ENCODE measurements at places on chromosomes 4 and X.

GRCh38 chr4:53693408-53693807 is 102.1 kb upstream of the LNX1 start:
- no peak for DNase-seq

DNA sequence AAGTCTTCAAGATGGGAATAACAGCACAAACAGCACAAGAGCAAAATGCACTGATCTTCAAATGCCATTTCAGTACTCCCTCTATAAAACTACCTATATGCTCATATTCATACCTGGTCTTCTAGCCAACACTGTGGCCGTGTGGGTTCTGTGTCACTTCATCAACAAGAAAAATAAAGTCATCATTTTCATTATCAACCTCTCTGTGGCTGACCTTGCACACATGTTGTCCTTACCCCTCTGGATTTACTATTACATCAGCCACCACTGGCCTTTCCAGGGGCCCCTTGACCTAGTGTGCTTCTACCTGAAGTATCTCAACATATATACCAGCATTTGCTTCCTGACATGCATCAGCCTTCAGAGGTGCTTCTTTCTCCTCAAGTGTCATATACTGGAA is 59.6 kb upstream of the GPR174 start:
- DNase-seq: no peak

DNA sequence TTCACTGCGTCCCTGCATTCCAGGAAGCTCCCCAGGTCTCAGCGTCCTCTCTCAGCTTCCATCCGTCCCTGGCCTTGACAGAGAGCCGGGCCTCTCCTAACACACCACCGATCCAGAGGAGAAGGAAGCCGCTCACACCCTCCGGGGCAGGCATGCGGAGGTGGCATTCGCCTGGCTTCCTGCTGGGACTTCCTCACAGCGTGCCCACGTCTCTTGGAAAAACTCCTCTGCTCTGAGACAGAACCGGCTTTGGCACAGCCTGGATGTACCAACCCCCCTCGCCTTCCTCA is 3.2 kb downstream of the CTAG2 start:
- no peak for DNase-seq

DNA sequence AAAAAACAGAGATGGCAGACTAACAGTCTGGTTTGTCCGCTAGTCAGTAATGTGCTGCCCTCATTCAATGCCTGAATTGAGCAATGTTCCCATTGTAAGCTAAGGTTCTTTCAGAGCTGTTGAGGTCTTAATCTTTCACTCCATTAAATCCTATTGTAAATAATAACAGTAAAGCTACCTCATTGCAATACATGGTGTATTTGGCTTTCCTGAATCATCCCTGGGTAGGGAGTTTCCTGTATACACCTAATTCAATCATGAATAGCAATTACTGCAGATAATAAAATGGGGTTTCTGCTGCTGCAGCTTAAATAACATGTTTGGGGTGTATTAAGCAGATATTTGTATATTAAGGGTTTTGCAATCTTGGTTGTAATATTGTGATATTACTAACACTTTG is 1100.2 kb upstream of the INTU start:
- no peak for DNase-seq

- DNase-seq: no peak
Measured at GRCh38 chr4:860561-860960, 34.6 kb upstream of the CPLX1 start.

DNA sequence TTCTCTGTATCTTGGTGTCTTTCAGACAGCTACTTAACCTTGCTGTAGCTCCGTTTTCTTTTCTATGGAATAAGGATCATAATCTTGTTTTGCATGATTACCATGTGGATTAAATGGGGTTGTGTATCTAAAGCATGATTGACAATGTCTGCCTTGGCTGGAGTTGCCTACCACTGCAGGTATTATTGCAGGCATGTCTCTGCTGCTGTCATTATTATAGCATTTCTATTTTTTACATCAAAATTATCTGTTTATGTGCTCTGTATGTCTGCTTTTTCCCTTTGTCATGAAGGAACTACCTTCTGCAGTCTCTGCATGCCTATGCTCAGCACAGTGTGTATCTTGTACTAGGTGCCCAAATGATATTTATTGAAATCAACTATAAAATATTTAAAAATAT is 95.9 kb upstream of the TAPT1 start:
- DNase-seq: no peak

- DNase-seq: no peak
Measured at GRCh38 chrX:117397844-117398243, 718.8 kb downstream of the KLHL13 start.

DNA sequence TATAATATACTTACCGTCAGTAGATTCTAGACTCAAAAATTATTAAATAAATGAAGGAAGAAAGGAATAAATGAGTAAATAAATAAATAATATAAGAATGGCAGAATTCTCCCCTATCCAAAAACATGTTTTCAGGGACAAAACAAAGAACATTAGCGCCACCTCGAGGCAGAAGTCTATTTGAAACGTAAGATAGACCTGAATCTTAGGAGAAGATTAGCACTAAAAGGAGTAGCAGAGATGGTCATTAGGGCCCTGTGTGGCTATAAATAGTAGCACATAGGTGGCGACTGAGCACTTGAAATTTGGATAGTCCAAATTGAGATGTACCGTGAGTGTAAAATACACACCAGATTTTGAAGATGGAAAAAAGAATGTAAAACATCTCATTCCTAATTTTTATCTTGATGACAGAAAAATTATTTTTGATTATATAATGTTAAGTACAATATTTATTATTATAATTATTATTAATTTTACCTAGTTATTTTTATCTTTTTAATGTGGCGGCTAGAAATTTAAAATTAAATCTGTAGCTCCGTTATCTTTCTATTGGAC is 24.3 kb upstream of the SRD5A3 start:
- DNase-seq: peak; percentile 87

DNA sequence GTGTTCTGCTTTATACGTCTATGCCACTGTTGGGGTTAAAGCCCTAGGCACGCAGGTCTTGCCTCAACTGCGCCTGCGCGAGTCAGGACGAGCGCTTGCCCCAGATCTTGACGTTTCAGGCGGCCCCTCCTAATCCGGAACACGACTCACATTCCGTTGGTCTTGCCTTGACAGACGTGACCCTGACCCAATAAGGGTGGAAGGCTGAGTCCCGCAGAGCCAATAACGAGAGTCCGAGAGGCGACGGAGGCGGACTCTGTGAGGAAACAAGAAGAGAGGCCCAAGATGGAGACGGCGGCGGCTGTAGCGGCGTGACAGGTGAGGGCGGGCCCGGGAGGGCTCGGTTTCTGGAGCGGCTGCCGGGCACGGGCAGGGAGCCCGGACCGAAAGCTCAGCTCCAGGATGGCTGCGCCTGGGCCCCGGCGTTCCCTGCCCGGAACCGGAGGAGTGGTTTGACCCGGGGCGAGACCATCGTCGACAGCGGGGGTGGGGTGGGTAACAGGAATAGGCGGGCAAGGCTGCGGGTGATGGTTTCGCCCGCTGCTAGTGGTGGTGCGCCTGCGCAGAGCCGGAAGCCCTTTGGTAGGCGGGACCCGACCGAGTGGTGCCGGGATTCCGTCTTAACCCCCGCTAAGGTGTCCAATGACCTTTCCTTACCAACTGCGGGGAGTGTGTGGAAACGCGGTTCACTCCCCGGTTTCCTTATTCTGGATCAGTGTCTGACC is at the start of gene ARAF:
Gene ARAF (plus strand): TSS at position 272 of the 725 bp plus-strand sequence. CDS start 1,763 bp downstream, outside the sequence.
- DNase-seq: peak; percentile 99

GRCh38 chrX:17380221-17380620 is 5.2 kb downstream of the NHS start:
- DNase-seq: no peak

DNA sequence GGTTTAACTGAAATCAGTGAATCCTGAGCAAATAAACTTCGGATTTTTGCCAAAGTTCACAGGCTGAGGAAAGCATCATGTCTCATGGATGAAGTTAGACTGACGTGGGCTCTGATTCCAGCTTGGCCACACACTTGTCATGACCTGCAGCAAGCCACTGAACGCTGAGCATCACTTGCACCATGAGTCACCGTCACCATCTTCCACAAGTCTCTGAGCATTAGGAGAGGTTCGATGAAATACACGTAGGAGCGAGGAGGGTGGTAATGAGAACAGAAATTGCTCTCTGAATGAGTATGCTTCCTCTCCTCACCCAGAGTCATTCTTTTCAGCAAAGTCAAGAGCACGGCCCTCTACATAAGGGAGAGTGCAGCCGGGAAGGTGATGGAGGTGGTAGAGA is 3.8 kb upstream of the TRIML2 start:
- no peak for DNase-seq

Measured in fibroblast of lung (primary cell).